ENCODE measurements at places on chromosomes 3 and 15.

GRCh38 chr3:32502118-32502945, at the start of gene CMTM6:
Gene CMTM6 (minus strand): TSS chr3:32502852. CDS start chr3:32502745, 107 bp downstream.
- DNase-seq = peak; percentile 73

DNA sequence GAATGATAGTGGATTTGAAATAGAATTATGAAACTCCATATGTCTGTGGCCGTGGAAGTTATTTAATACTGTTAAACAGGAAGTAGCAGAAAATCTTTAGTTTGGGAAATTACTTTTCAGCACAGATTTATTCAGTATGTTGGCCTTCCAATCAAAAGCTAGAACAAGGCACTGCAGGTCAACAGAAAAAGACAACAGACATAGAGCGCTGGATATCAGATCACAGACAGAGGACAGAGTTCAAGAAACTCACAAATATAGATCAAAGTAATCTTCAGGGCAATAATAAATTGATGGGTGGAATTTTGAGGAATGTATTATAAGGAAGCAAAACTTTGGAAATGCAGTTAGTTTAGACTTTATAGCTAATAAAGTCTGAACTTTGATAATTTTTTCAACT, 159.5 kb upstream of the TMCO5A start:
- no peak for DNase-seq

DNA sequence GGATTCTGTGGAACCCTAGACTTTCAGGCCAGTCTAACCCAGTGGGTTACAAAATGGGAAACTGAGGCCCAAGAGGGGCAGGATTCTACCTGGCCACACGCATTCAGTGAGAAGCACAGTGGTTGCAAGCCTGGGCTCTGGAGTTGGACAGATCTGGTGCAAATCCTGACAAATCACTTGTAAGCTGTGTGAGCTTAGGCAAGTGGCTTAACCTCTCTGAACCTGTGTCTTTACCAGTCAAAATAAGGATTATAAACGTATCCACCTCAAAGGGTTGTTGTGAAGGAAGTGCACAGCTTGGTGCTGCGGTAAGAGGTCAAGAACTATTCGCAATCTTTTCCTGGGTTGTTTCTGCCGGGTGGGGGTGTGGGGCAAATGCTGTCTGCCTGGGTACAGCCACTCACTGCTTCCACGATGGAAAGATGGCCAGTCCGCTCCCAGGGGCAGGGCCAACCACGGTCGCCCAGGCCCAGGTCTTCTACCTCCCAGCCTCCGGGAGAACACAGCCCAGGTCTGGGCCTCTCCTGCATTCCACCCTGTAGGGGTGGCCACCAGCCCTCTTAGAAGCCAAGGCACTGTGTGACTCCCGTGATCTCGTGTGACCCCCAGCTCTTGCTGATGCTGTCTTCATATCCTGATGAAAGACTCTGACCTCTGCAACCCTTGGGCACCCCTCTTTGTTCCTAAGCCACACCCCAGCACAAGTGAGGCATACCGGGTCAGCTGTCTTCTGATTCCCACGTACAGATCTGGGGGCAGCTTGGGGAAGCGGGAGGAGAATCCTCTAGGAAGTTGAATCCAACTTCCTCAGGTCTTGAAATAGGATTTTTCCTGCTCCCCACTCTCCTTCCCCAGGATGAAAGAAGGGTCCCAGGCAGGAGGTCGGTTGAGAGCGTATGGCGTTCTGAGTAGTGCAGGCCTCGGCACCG, 1.5 kb downstream of the CHRNA3 start:
- DNase-seq = no peak

DNA sequence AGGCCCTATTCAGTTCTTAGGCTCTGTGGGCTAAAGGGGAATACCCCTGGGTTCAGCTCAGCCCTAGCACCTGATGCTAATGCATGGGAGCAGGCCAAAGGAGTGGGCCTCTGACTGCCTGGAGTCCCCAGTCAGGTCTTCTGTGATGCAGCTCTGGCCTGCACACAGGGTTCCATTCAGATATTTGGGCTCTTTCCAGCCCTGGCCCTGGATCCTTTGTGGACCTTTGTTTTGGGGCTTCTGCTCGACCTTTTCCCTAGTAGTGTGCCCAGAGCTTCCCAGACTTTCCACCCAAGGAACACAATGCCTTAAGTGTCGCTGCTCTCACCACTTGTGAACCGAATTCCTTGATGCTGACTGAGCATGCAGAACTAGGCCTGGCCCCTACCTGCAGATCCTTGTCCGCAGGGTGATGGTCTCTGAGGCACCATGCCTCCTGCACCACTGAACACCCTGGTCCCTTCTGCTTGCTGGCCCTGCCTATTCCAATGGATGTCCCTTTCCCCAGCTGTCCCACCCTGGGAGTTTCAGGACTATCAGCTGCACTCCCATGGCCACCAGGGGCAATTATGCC, 5.1 kb downstream of the SEC13 start:
- DNase-seq = no peak

DNA sequence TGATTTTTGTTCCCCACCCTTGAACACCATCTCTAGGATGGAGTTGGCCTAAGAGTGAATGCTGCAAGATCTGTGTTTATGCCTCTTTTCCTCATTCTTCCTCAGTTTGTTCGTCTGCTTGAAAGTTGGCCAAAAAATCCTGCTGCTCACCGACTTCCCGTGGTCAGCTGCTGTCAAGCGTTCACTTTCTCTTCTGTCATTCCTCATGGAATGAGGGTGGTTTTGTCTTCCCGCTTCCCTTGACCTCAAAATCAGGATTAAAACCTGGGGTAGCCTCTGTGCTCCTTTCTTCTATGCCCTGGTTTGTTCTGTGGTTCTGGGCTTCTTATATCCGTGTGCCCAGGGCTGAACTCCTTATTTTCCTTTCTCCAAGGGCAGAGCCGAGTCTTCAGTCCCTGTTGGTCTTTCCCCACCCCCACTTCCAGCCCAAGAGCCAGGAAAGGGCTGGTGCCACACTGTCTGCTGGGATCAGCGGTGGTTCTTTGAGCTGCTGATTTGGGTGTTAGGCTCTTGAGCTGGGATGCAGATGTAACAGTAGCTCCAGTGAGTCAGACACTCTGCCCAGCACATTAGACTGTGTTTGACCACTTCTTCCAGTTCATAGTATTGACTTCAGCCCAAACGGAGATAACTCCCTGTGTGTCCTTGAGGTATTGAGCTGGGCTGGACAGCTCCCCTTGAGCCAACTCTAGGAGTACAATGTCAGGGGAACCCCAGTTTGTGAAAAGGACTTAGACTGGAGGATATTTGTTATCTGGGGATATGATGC, 2.3 kb downstream of the SERF2 start:
- DNase-seq = peak; percentile 65

- peak; percentile 63 for DNase-seq
Observed at GRCh38 chr15:38547255-38547997, 17.2 kb downstream of the RASGRP1 start.

DNA sequence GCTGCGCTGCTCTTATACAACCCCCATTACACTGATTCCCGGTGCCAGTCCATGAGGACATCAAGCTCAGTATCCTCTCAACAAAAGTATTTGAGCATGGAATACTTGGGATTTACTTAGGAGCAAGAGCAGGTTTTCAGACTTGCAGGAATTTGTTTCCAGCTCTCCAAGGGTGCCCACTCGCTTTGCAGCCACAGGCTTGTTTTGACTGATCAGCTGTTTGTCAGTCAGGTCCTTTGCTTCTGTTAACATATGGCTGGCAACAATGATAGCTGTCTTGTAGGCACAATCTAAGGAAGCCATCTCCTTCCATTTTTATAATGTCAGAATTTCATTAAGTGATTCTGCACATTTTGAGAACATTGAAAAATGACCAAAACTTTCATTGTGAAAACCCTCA, 38.2 kb upstream of the MCF2L2 start:
- DNase-seq = no peak

GRCh38 chr3:28947751-28948150, 333.1 kb upstream of the RBMS3 start:
- no peak for DNase-seq

- no peak for DNase-seq
Observed at GRCh38 chr3:127056281-127056680, 73.4 kb downstream of the PLXNA1 start.

DNA sequence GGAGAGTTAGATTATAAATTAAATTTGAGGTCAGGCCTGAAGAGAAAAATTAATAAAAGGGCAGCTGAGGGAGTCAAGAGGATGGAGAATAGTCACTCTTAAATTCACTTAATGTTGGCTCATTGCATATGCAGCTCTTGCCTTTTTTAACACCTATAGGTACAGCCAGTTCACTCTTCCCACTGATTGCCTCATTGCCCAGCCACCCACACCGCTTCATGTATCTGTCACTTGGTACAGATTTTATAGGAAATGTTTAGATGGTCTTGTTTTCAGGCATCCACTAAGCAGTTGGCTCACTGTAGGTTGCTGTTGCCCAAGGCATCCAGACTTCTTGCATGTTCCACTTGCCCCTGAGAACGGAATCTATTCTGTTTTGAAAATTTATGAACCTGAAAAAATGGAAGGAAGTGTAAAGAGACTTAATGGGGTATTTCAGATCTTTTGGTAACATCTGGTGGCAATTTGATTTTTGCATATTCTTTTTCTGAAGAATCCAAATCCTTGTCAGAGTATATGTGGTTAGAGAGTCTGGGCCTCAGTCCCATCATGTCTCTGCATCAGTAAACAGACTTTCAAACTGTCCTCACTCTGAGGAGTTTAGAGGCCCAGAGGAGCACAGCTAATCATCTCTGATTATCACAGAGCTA, 151.9 kb downstream of the RBPMS2 start:
- no peak for DNase-seq

GRCh38 chr3:15679306-15679705, 77.8 kb downstream of the BTD start:
- DNase-seq = no peak

DNA sequence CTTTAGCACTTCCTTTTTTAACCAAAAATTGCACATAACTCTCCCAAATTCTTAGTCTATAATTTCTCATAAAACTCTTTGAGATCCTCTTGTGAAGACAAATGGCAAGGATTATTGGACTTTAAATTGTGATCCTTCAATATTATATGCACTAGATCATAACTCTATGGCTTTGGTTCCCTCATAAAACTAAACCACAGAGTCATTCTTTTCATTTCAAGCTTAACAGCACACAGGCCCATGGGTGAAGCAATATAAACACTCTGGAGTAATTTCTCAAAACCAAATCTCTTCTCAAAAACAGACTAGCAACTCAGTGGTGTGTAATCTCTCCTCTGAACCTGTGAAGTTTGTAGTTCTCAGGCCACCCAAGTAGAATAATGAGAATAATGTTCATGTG, 171.0 kb upstream of the NECTIN3 start:
- peak; percentile 34 for DNase-seq

DNA sequence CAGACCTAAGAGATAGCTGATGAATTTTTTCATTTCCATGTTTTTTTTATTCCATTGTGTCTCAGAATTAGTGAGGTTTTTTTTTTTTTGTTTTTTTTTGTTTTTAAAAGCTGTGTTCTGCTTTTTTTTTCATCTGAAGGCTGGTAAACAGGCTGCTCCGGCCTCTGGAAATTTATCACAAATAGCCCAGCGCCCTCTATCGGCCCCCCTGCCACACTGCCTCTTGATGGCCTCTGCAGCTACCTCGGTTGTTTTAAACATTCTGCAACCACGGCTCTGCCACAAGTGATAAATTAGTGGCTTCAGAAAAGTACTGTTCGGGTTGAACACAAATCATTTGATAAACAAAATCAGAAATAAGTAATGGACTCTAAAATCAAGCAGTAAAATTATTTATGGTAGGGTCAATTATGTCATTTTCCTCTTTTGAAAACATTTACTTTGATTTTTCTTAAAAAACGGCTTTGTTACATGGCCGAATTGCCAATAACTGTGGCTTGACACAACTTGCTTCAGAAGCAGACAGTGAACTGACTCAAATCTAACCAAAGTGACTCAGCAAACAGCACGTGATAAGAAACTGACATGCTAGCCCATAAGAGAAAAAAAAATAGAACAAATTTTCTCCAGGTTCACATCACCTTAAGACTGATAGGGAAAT, 87.8 kb downstream of the RSL24D1 start:
- DNase-seq = no peak

DNA sequence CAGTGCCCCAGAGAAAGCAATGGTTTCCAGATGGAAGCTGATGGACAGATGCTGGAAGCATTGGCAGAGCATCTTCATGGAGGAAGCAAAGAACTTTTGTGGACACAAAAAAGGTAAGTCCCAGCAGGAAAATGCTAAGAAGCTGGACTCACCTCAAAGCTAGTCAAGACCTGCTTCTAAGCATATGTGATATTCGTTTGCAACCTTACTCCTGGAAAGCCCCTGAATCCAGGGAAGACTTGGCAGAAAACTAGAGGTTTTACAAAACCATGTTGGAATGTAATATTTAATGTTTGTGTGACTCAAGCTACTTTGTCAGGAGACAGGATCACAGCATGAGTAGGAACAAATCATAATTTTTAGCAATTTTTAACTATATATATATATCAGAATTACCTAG, 288.2 kb downstream of the BCHE start:
- DNase-seq = no peak

DNA sequence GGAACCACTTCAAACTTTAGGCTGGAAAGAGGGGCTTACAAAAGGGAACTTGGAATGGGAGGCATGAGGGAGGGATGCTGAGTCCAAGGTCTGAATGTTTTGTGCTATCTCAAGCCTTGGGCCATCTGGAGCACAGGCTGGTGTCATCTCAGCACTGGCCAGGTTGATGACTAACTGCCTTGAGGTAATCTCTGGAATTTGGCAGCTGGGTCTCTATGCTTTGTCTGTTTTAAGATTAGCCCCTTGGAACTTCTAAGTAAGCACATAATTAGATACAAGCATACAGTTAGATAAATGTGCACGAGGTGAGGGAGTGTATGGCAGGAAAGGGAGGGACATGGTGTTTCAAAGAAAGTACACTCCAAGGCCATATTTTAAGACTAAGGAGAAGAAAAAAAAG, 252.4 kb upstream of the CCDC54 start:
- DNase-seq = peak; percentile 89

DNA sequence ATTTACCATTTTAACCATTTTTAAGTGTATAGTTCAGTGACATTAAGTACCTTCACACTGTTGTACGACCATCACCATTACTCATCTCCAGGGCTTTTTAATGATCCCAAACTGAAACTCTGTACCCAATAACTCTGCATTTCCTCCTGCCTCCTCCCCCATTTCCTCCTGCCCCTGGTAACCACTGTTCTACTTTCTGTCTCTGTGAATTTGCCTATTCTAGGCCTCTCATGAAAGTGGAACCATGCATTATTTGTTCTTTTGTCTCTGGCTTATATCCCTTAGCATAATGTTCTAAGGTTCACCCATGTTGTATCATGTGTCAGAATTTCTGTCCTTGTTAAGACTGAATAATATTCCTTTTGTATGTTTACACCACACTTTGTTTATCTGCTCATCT, 154.2 kb downstream of the MECOM start:
- no peak for DNase-seq

DNA sequence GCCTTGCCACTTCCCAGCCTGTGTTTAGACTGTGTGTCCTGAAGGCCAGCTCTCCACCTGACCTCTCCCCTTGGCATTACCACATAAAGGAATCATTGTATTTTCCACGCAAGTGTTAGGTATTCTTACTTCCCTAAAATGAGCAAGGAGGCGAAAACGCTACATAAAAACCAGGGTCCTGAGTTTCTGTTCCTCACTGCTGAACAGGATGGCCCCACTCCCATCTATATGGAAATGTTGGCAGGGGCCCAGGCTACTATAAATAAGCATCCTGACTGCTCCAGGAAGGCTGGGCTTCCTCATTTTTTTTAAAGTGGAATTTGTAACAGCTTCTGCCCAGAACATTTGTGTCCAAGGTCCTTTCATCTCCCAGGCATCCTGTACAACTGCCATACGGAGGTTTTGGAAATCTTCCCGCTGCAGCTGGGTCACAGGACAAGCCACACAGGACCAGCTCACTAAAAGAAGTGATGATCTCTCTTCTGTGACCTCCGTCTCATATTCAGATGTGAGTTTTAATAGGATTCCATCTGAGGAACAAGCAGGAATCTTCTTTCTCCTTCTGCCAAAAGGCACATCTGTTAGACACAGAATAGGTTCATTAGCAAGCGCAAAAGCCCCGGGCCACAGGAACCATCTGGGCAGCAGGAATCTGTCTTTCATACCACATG, 56.4 kb upstream of the LIMD1 start:
- DNase-seq = no peak
